ENCODE measurements at places on chromosomes 11 and 22. TPM values are rescaled to one million over a fixed set of nuclear protein-coding genes. Genes with fewer than 3 reads are reported as not detected.

CCDC89 gene
- total RNA-seq = 2.5 TPM

OR5M3 gene
- total RNA-seq = not detected

MAPK8IP2 gene
- total RNA-seq = under 0.01 TPM

KCNK4 gene
- not detected for total RNA-seq

All from smooth muscle cell of the umbilical artery (primary cell).